ENCODE measurements at places on chromosomes 6 and 20.
A peak's percentile ranks its signal among the peaks of the same experiment; 100 is the strongest.

DNA sequence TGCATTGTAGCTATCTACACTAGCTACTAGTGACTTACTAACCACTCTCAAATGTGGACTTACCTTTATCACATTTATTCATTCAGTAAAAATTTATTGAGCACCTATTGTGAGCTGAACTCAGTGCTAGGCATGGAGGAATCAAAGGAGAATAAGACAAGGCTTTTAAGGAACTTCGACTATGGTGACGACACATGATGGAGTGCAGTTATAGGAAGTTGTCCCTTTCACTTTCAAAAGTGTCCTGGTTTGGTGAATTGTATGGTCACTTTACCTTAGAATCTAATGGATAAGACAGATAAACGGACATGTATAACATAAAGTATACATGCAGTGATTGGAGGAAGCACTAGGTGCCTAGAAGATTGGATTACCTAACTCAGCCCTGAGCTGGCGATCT, 4.3 kb downstream of the AKAP7 start:
- DNase-seq: no peak

- no peak for DNase-seq
Observed at GRCh38 chr20:60063739-60064380, 105.6 kb downstream of the CDH26 start.

GRCh38 chr6:5343998-5344397, 82.7 kb downstream of the FARS2 start:
- DNase-seq: no peak

DNA sequence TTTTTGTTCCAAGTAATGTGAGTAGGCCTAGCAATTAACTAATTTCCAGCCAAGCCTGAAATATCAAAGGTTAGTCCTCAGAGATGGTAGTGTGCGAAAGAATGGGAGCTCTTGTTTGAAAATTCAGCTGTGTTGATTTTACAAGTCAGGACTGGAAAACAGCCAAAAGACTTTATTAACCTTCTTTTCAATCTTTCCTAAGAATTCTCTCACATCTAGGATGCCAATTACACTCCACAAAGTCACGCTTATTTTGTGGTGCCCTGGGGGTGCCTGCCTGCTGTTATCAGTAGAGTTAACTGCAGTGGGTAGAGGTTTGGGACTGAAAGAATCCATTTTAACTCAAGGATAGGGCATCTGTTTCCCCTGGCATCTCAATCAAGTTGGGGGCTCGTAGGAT, 30.7 kb upstream of the MAP3K4 start:
- no peak for DNase-seq

GRCh38 chr6:33716379-33716778, 4.9 kb upstream of the UQCC2 start:
- no peak for DNase-seq

DNA sequence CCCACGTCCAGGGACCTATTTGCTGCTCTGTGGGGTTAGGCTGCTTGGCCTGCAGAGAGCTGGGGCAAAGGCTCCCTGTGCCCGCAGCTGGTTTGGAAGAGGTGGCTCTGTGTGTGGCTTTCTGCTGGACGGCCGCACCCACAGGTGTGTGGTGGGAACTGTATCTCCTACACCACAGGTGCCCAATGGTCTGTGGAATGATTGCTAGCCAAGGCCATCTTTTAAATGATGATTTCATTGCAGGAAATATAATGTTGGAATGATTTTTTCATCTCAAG, 178.4 kb downstream of the DLL1 start:
- no peak for DNase-seq

GRCh38 chr6:56706981-56707726, 64.5 kb upstream of the DST start:
- DNase-seq: no peak

GRCh38 chr6:43769526-43770371, at the start of gene VEGFA:
Gene VEGFA (plus strand): TSS chr6:43770211.
- DNase-seq: peak; percentile 85

DNA sequence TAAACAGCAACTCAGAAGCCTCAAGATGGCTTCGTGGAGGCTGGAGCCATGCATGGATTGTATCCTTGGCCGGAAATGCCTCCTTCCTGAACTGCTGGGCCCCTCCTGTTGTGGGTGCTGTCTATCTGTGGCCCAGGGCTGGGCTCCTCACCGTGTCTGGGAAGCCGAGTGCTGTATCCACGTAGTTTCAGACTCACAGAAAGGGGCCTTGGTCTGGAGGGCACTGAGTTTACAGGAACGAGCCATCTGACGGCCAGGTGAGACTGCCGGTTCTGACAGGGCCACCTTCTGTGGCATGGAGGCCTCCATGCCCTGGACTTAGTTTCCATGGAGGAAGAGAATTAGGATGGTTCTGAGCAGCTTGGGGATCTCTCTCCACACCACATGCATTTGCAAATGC, 142.2 kb downstream of the ERMARD start:
- DNase-seq: no peak

GRCh38 chr20:59024111-59024530, 4.9 kb downstream of the TUBB1 start:
- no peak for DNase-seq

GRCh38 chr20:5090191-5090590, 29.6 kb downstream of the PCNA start:
- DNase-seq: no peak

DNA sequence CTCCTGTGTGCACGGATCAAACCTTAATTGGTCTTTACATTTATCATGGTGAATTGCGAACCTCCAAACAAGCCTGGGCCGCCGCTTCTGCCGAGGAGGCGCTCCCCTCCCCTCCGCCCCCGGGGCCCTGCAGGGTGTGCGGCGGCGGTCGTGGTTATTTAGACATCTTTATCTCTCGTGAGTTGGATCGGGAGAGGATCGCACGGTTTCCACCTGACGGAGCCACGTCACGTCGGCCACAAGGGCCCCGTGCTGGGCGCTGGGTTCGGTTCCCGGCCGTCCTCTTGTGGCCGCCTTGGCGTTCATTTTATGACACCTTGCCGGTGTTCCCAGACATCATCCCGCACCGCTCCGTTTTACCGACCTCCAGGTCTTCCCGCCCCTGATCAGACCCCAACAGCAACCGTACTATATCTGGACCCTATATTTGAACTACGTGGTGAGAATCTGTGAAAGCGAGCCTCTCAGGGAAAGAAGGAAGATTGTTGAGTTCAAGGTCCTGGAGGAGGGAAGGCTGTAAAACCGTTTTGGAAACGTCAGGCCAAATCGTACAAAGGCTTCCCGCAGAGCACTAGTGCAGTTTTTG, 1.3 kb upstream of the CNR1 start:
- DNase-seq: no peak

DNA sequence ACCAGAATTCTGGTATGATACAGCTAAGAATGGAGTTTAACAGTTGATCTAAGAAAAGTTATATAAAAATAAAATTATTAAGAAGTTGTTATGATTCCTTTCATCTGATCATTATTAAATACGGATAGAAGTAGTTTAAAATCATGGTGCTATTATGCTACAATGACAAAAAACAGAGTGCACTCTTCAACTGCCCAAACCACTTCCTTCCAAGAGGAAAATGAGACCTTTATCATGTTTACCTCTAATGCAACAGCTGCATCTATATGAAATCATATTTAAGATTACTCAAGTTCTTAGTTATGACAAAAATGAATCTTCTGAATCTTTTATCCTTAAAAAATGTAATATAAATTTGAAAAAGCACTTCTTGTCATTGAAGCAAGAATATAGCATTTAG, 31.2 kb downstream of the HACE1 start:
- no peak for DNase-seq

DNA sequence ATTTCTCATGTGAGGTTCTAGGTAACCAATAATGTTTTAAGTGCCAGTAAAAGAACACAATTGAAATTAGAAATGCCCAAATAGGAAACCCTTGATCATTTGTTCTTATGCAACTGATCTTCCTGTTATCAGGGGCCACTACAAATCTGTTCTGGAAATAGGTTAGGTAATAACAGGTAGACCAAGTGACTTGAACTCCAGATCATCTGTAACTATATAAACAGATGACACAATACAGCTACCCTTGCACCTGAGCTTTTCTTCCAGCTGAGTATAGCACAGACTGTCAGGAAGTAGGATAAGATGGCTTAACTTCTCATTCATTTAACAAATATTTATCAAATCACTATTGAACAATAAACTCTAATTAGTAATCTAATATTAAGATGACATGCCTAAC, 52.5 kb downstream of the MAN1A1 start:
- DNase-seq: no peak

DNA sequence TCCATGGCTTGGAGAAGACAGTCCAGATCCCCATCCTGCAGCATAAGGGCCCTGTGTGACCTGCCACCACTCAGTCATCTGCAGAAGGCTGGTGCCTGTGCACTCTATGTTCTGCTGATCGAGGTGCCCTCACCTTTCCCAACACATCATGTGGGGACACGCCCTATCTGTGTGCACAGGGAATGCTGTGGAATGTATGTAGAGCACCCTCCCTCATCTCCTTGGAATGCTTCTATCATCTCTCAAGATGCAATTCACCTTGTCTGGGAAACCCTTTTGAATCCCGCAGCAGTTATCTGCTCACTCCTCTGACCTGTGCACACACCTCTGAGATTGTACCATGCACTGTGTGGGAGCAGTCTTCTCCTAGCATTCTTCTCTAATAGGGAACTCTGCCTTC, 207.2 kb upstream of the SSTR4 start:
- DNase-seq: no peak

- no peak for DNase-seq
Observed at GRCh38 chr20:58054082-58054779, 174.2 kb downstream of the ANKRD60 start.

DNA sequence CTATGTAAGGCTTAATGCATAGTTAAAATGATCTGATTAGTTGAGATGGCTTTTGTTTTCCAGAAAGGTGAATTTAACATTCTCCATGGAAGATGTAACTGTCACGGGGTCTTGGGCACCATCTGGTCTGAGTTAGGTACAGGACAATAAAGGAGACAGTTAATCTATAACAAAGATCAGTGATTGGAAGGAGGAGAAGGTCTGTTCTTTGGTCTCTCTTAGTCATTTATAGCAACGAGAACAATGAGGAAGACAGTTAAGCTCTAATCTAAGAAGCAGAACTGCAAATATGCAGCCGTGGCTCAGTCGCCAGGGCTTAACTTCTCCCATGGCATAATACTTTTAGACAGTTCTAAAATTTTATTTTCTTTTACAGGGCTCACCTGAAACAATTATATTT, 405.5 kb upstream of the SULF2 start:
- no peak for DNase-seq

GRCh38 chr6:3406891-3407809, 49.7 kb downstream of the SLC22A23 start:
- DNase-seq: no peak

DNA sequence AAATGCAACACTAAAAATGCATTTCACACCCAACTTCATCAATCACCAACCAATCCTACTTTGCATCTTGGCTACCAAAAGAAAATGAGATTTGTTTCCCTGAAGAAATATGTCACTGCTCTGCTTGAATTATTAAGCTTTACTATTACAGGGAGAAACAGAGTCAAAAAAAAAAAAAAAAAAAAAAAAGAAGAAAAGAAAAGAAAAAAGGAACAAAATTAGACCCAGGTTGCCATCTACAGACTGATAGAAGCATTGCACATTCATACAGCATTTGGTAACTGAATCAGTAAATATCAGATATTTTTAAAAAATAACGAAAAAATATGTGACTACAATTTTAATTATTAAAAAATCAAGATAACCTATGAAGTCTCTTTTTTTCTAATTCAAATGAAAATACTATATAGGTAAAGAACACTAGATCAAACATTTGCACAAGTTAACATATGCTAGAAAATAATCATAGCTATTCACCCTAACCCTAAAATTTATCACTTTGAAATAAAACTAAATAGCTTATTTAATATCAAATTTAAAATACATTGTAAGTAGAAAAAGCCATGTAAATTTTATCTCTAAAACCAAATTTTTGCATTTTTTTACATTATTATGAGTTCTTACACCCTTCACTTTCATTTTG, 83.3 kb downstream of the DCDC2 start:
- no peak for DNase-seq

DNA sequence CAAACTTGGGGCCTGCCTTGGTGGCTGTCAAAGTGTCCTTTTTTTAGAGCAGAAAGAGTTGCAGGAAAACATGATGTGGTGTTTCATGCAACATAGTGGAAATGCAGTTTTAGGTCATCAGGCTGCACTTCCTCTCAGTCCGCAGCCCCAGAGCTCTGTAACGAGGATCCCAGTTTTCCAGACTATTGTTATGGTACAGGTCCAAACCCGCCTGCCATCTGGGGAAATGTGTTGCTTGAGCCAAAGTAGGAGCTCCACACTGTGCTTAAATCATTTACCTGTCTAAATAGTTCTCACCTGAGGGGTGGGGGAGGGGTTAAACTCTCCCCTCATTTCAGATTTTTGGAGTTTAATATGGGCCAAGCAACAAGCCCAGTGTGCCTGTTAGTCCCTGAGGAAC, 59.8 kb downstream of the GOPC start:
- no peak for DNase-seq

DNA sequence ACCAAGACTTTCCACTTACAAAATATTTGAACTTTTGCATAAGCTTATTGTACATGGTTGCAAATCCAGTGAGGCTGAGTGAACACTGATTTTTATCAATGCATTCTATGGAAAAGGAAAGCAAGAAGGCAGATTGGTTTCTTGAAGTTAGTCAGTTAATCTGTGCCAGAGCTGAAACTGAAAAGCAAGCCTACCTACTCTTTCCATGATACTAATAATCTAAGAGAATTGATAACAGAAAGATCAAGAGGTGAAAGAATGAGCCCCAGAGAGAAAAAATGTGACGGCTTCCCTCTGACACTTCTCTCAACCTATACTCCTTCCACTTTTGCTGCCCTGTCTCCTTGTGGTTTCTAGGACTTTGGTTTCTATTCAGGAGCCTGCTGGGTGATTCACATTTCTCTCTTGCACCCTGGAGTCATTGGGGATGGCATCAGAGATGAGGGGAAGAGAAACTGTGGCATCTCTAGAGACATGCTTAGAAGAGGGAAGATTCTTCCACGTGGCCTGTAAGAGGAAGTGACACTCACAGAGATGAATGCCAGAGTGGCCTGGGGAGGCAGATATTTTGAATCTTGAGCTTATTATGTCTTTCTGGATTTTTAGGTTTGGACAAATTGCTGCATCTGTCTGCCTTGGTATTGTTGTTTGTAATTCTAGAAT, 158.6 kb upstream of the RIMS1 start:
- DNase-seq: no peak

GRCh38 chr20:46767127-46767761, 57.8 kb downstream of the SLC2A10 start:
- no peak for DNase-seq

- DNase-seq: no peak
Observed at GRCh38 chr6:18081025-18081668, 41.3 kb downstream of the NHLRC1 start.

- DNase-seq: no peak
Observed at GRCh38 chr6:43444582-43444981, 10.8 kb downstream of the DLK2 start.

GRCh38 chr20:18588574-18588933, 700 bp downstream of the DTD1 start:
- no peak for DNase-seq

Data from CD4-positive, alpha-beta memory T cell (primary cell).